ENCODE measurements at places on chromosomes 1 and 21. TPM values are rescaled to one million over a fixed set of nuclear protein-coding genes. Genes with fewer than 3 reads are reported as not detected.

DNA sequence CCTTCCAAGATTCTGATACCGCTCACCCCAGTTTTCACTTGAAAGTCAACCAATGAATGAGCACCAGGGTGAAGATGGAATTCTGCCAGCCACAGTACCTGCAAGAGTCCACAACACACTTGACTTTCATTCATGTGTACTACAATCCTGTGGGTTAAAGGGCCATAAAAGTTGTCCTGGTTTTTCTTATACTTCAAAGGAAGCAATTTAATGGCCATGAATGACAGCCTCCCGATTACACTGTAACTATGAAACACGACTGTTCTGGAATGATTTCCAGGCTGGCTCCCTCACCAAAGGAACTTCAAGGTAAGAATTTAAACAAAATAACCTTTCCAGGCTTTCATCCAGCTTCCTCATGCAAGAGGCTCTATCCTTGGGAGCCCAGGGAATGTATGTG is 502.8 kb downstream of the SMYD3 start:
- DNase-seq: no peak

GRCh38 chr21:24224422-24224821 is 1382.9 kb downstream of the MRPL39 start:
- DNase-seq: no peak

DNA sequence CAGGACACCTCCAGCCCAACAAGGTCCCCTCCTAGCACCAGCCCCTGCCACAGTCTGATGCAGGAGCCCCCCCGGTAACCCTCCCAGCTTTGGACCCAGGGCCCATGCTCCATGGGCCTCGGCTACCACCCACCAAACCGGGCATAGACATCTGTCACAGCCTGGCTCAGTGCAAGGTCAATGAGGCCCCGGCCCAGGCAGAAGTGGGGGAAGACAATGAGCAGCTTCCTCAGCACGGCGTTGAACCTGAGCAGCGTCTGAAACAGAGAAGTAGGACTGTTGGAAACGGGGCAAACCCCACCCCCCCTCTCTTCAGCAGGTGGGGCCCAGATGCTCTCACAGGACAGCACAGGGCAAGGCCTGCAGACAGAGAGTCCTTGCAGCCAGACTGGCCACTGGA is 101.9 kb upstream of the GCLM start:
- DNase-seq: no peak

GRCh38 chr1:220076861-220077762 is 12.5 kb downstream of the BPNT1 start:
- DNase-seq: no peak

DNA sequence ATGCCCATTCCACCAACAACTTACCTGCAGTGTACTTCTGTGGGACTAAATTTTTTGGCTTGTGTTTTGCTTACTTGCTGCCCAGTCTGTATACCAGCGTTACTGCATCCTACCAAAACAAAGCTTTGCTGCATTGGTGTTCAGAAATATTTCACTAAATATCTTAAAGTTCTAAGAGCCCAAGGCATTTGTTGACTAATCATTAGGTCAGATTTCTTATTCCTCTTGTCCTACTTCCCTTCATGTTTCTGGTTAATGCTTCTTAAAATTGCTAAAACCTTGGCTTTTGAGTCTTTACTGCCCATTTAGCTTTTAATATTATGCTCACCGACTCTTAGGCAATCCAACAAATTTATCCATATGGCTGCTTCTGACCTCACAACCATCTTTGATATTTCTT is 161.8 kb downstream of the DPYD start:
- no peak for DNase-seq

DNA sequence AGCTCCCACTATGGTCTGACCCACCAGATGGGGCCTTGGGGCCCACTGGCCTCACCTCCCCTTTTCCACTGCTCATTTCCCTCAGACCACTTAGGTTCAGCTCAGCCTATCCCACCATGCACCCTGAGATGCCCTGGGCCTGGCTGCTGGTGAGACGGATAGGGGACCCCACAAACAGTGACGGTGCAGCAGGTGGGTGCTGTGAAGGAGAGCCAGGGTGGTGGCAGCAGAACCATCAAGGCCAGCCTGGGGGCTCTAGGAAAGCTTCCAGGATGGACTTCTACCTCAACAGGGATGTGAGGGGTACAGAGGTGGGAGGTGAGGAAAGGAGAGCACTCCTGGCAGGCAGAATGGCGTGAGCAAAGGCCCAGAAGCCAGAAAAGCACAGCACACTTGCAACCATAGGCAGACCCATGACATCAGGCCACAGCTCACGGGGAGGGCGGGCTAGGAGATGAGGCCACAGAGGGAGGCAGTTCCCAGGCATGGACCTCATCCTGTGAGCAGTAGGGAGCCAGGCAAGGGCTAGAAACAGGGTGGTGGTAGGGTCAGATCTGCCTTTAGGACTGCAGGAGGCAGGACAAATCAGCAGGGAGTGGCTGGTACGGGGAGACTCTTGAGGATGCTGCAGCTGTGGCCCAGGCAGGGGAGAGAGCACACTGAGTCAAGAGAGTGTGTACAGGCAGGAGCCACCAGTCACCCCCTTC is 23.1 kb downstream of the CYB5RL start:
- DNase-seq: no peak

DNA sequence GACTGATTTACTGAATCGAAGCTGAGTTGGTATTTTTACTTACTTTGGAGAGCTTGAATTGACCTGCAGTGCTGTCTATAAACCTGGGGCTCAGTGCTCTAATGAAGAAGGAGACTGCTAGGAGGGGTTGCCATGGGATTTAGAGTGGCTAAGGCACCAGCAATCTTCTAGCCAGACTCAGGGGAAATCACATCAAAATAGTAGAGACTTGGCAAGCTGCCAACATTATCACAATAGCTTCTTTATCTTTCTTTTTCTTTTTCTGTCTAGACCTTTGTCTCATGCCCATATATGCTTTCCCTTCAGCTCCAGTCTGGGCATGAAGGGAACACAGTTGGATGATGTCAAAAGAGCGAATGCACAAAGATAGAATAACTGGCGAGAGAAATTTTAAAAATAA is 301.1 kb upstream of the DPYD start:
- DNase-seq: no peak

DNA sequence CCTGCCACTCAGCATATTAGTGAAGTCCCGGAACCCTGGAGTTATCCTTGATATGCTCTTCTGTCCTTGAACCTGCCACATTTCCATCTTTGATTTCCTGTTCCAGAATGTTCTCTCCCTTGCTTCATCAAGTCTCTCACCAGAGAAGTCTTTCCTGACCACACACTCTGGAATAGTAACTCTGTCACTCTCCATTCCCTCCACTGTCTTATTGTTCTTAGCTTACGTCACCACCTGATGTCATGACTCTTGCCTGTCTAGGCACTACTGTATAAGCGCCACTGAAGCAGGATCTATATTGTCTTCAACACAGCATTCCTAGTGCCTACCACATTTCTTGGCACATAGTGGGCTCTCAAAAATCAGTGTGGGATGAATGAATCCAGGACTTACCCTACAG is 65.4 kb upstream of the SMYD2 start:
- DNase-seq: no peak

DNA sequence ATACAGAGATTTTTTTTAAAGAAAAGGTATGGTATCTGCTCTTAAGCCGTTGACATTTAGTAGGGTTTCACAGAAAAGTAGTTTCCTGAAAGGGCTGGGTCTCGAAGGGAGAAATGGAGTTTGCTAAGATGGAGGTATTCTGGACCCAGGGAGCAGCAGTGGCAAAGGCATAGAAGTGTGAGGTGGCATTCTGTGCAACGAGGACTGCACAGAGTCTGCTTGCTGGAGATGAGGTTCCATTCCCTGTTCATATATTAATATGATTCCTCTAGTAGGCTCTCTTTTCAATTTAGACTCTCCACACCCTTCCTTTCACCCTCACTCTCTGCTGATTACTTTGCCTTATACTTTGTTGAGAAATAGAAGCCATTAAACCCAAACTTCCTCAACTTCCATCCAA is 38.5 kb upstream of the PODN start:
- no peak for DNase-seq

- DNase-seq: no peak
Measured at GRCh38 chr1:158366783-158367182, 13.1 kb downstream of the CD1E start.

GRCh38 chr1:186206048-186206570 is 168.9 kb downstream of the TPR start:
- no peak for DNase-seq

UBE2U gene
- polyA plus RNA-seq: not detected

KAZN gene
- 37.5 TPM for polyA plus RNA-seq

CYYR1 gene
- 87.1 TPM for polyA plus RNA-seq

GNG4 gene
- 1.1 TPM for polyA plus RNA-seq
